Pancreas (tissue), 10 donors: ENCODE measurements at places on chromosomes 5 and 9. TPM values are rescaled to one million over a fixed set of nuclear protein-coding genes. Genes with fewer than 3 reads are reported as not detected.

Gene AKNA
- total RNA-seq: 18.0 TPM

DNA sequence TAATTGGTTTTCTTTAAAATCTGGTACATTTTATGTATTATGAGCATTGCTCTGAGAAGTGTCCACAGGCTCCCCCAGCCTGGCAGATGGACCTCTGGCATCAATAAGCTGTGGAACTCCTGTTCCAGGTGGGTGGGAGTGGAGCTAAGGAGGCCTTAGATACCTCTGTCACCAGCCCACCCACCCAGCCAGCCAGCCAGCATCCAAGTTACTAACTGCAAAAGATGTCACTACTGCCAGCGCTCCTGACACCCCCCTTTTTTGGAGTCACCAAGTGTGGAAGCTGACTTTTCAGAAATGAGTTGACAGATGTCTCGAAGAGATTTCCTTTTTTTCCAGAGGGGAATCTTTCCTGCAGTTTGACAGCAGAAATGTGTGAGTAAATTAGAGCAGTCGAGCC, 111.2 kb downstream of the GALNT10 start:
- H3K27me3 ChIP-seq: no peaks in the 10 kb centered on the region
- H3K4me3 ChIP-seq: no peak overlapping the region
- H3K27ac ChIP-seq: peak overlapping the region; percentile 51
- H3K4me1 ChIP-seq: peaks cover 14% of the 10 kb centered on the region

DNA sequence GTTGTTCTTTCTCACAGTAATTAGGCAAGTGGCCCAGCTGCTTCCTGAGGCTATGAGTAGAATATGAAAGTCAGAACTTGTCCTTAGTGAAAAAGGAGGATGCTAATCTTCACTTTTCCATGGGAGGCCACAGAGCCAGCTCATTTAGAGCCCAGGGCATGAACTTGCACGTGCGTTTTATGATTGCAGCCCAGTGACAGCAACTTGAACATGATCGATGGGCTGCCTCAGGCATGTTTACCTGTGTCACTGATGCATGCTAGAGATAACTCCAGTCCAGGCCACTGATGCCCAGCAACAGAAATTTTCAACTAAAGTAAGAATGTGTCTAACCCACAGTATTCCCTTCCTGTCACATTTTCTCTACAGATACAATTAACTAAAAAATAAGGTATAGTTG, 179.3 kb downstream of the CTNND2 start:
- H3K4me3 ChIP-seq: no peak overlapping the region
- no peaks in the 10 kb centered on the region for H3K4me1 ChIP-seq
- no peak overlapping the region for H3K27ac ChIP-seq
- H3K36me3 ChIP-seq: no peaks in the 10 kb centered on the region
- no peak for DNase-seq

GRCh38 chr5:145375521-145375920, 459.6 kb downstream of the PRELID2 start:
- H3K36me3 ChIP-seq: no peaks in the 10 kb centered on the region
- no peaks in the 10 kb centered on the region for H3K4me1 ChIP-seq
- H3K4me3 ChIP-seq: no peak overlapping the region
- no peak overlapping the region for H3K27ac ChIP-seq
- H3K27me3 ChIP-seq: no peaks in the 10 kb centered on the region

DNA sequence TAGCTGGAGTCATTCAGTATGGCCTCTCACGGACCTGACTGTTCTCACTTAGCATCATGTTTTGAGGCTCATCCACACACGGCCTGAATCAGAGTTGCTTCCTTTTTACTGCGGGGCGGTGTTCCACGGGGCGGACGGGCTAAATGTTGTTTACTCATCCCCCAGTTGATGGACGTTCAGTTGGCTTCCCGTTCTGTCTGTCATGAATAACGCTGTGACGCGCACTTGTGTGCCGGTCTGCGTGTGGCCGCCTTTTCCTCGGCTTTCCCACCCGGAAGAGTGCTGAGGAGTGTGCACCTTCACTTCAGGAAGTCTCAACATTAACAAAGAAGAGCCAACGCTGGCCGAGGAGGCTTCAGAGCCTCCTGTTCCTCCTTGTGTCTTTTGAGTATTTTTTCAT, 39.0 kb upstream of the IRX4 start:
- no peak overlapping the region for H3K4me3 ChIP-seq
- no peaks in the 10 kb centered on the region for H3K27me3 ChIP-seq
- H3K27ac ChIP-seq: no peak overlapping the region
- H3K4me1 ChIP-seq: no peaks in the 10 kb centered on the region

GRCh38 chr9:8651070-8651845, 851.7 kb upstream of the DMAC1 start:
- no peaks in the 10 kb centered on the region for H3K27me3 ChIP-seq
- H3K4me1 ChIP-seq: no peaks in the 10 kb centered on the region
- H3K27ac ChIP-seq: no peak overlapping the region
- no peaks in the 10 kb centered on the region for H3K36me3 ChIP-seq
- no peak for DNase-seq

DNA sequence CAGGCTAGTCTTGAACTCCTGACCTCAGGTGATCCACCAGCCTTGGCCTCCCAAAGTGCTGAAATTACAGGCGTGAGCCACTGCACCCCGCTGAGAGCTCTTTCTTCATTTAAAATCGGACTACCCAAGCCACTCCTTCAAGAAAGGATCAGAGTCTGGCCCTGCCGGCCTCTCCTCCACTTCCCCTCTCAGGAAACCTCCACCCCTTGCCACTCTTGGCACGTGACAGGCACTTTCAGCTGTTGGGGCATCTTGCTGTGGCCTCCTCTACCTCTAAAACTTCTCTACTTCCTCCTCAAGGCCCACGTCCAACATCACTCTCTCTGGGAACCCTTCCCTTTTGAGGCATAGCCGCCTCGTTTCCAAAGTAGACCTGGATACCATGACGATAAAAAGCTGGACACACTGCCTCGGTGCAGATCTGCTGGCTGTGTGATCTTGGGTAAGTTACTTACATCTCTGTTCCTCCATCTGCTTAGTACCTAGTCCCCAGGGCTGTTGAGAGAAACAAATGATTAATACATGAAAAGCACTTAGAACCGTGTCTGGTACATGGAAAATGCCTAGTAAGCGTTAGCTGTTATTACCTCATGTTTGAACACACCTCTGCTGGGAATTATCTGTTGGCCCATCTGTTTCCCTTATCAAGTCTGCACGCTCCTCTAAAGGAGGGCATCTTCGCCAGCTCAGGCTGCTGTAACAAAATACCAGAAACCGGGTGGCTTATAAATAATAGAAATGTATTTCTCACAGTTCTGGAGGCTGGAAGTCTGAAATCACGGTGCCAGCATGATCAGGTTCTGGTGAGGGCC, 55.3 kb downstream of the SMIM23 start:
- H3K27ac ChIP-seq: no peak overlapping the region
- no peaks in the 10 kb centered on the region for H3K36me3 ChIP-seq
- no peaks in the 10 kb centered on the region for H3K4me1 ChIP-seq
- DNase-seq: no peak

- H3K4me1 ChIP-seq: no peaks in the 10 kb centered on the region
- H3K27me3 ChIP-seq: no peaks in the 10 kb centered on the region
- DNase-seq: peak; percentile 84
These were observed at the start of gene ANKH for GRCh38 chr5:14871214-14872069. Gene ANKH (minus strand): TSS chr5:14871778. CDS start chr5:14871447, 331 bp downstream.

DNA sequence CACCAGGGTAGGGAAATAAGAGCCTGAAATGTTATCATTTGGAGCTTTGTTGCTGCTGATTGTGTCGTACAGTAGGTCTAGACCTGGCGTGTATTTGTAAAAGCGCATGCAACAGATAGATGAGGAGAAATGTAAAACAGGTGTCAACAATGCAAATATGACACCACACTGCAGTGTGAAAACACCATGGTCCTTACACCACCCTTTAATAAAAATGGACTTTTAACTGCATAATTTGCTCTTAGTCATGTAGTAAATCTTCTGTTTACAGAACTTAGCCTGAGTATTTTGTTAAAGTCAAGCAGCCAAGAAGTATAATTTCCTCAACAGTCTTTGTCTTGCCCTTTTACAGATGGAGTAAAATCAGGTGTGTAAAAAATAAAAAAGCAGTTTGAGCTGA, 13.9 kb downstream of the PCBD2 start:
- no peak overlapping the region for H3K27ac ChIP-seq
- DNase-seq: no peak
- no peaks in the 10 kb centered on the region for H3K36me3 ChIP-seq
- no peaks in the 10 kb centered on the region for H3K27me3 ChIP-seq
- H3K4me3 ChIP-seq: no peak overlapping the region

GRCh38 chr9:127676638-127677037, 30.1 kb upstream of the CFAP157 start:
- no peak overlapping the region for H3K4me3 ChIP-seq
- no peaks in the 10 kb centered on the region for H3K4me1 ChIP-seq
- no peaks in the 10 kb centered on the region for H3K27me3 ChIP-seq

GRCh38 chr5:111120911-111121310, 28.8 kb downstream of the WDR36 start:
- H3K4me1 ChIP-seq: no peaks in the 10 kb centered on the region
- H3K27ac ChIP-seq: no peak overlapping the region
- DNase-seq: no peak
- no peaks in the 10 kb centered on the region for H3K36me3 ChIP-seq

Gene C9orf78
- 20.3 TPM for total RNA-seq

Gene FGF1
- total RNA-seq: 0.28 TPM

- no peak for DNase-seq
- no peak overlapping the region for H3K4me3 ChIP-seq
- no peak overlapping the region for H3K27ac ChIP-seq
- no peaks in the 10 kb centered on the region for H3K27me3 ChIP-seq
- peaks cover 5% of the 10 kb centered on the region for H3K4me1 ChIP-seq
- H3K36me3 ChIP-seq: no peaks in the 10 kb centered on the region
These were observed 42.5 kb downstream of the MFAP3 start for GRCh38 chr5:154081246-154081645.
